ENCODE measurements at places on chromosomes 7 and 10.

- DNase-seq: no peak
Observed at GRCh38 chr10:92897916-92898315, 49.6 kb downstream of the EXOC6 start.

- peak; percentile 35 for DNase-seq
Observed at GRCh38 chr10:77313066-77313750, 324.4 kb downstream of the KCNMA1 start.

- no peak for DNase-seq
Observed at GRCh38 chr10:117262903-117263293, 22.0 kb downstream of the SLC18A2 start.

GRCh38 chr7:69078997-69079769 lies 519.1 kb upstream of the AUTS2 start:
- no peak for DNase-seq

DNA sequence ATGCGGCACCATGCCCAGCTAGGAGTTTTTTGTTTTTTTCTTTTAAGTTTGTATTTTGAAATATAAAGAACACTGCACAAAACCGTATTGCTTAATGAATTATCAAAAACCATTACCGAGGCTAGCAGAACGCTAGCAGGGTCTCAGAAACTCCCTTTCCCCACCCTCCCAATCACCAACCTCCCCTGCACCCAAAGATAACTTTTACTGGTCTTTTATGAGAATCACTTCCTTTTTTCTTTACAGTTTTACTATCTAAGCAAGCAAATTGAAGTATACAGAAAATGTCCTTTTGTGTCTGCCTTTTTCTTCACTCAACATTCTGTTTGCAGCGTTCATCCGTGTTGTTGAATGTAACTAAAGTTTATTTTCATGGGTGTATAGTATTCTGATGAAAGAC lies 13.4 kb downstream of the HIP1 start:
- DNase-seq: no peak

DNA sequence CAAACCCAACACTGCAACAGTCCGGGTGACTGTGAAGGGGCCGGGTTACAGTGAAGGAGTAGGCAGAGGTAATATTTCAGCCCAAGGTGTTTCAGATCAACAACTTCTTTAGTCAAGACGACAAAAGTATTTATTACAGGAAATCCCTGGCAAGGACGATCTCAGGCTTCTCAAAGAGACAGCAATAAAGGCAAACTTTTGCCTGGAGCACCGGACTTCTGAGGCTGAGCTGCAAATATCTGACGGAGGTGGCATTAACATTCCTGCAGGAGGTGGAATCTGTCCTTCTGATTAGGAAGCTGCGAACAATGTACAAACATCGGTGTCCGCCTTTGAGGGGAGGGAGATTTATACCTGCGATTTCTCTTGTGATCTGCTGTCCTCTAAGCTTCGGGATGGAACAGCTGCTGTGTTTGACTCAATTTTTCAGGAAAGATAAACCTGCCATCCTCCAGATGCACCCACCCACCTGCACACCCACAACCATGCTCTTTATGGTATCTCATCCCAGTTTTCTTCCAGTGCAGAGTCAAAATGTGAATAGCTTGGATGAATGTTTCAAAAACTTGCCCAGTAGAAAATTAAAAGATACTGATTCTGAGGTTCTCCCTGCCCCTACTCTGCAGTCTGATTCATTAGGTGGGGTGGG lies 32.1 kb downstream of the EMX2 start:
- DNase-seq: no peak
